Heart left ventricle (tissue), 16 donors: ENCODE measurements at places on chromosomes 1 and 21.

- no peak overlapping the region for H3K4me3 ChIP-seq
- DNase-seq: no peak
- H3K27ac ChIP-seq: no peak overlapping the region
- peaks cover 47% of the 10 kb centered on the region for H3K36me3 ChIP-seq
These were observed 20.8 kb downstream of the TFF3 start for GRCh38 chr21:42294273-42294880.

- no peak overlapping the region for H3K27ac ChIP-seq
- no peak overlapping the region for H3K4me3 ChIP-seq
- no peak for DNase-seq
- H3K36me3 ChIP-seq: no peaks in the 10 kb centered on the region
These were observed 82.3 kb downstream of the ACTL8 start for GRCh38 chr1:17837233-17838030.

DNA sequence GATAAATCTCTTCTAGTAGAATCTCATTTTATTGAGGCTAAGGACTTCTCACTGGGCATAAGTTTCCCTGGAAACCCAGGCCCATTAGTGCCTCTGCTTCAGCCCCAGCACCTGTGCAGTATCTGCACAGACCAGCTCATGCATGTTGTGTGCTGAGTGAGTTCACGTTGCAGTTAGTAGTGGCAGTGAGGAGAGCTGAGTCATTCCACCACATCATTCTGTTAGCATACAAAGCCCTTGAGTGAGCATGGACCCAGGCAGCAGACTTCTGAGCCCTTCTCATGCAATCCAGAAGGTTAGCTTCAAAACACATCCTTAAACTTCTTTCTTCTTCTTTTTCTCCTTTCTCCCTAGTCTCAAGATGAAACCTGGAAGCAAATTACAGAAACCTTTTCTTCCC, 45.8 kb upstream of the NTPCR start:
- no peak for DNase-seq
- H3K4me1 ChIP-seq: no peaks in the 10 kb centered on the region
- H3K27me3 ChIP-seq: peaks cover 2% of the 10 kb centered on the region
- H3K36me3 ChIP-seq: no peaks in the 10 kb centered on the region
- no peak overlapping the region for H3K4me3 ChIP-seq

GRCh38 chr1:33297911-33298622, 22.8 kb downstream of the A3GALT2 start:
- H3K36me3 ChIP-seq: peaks cover 7% of the 10 kb centered on the region
- no peaks in the 10 kb centered on the region for H3K27me3 ChIP-seq
- DNase-seq: no peak

GRCh38 chr1:153474347-153474746, 13.9 kb upstream of the S100A7 start:
- no peak overlapping the region for H3K27ac ChIP-seq
- H3K36me3 ChIP-seq: no peaks in the 10 kb centered on the region
- no peaks in the 10 kb centered on the region for H3K4me1 ChIP-seq
- DNase-seq: no peak
- H3K4me3 ChIP-seq: no peak overlapping the region

DNA sequence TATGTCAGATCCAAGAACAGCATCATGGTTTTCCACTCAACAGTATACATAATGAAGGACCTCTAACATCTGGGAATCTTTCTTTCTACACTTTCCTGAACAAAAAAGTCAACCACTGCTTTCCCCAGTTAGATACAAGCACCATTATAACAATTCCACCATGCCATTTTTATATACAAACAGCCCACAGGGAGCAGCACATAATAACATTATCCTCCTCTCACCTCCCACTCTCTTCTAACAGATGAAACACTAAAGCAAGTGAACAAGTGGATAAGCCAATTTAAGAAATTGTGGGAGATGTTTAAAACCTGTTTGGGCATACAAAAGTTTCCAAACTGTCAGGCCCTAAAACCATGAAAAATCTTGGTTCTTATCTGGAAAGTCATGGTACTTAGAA, 29.4 kb upstream of the PRRC2C start:
- no peaks in the 10 kb centered on the region for H3K36me3 ChIP-seq
- no peak overlapping the region for H3K4me3 ChIP-seq
- no peaks in the 10 kb centered on the region for H3K4me1 ChIP-seq

DNA sequence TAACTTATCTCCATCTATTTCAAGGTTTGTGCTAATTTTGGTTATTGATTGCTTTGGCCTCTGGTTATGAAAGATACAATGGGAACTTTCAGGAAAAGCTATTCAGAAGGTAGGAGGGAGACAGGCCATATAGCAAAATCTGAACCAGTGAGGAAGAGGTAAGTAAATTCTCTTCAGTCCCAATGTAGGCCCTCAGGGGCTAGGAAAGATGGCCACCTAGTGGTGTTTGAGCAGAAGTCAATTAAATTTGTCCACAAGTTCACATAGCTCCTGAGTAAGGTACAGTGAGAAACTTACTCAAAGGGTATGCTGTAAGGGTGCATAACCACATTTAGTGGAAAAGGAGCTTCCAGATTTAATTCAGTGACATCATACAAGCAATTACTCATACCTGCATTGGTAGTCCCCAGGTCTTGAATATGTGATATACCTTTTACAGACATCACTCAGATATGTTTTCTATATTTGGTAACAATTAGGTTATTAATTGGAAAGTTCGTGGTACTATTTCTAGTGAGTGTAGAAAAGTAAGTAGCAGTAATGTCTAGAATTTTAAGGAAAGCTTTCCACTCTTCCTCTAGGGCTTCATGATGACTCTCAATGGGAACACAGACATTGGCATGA, 21.4 kb upstream of the FMO1 start:
- no peak overlapping the region for H3K4me3 ChIP-seq
- no peaks in the 10 kb centered on the region for H3K27me3 ChIP-seq
- no peak for DNase-seq
- no peak overlapping the region for H3K27ac ChIP-seq
